ENCODE measurements at places on chromosomes 7 and 10.

DNA sequence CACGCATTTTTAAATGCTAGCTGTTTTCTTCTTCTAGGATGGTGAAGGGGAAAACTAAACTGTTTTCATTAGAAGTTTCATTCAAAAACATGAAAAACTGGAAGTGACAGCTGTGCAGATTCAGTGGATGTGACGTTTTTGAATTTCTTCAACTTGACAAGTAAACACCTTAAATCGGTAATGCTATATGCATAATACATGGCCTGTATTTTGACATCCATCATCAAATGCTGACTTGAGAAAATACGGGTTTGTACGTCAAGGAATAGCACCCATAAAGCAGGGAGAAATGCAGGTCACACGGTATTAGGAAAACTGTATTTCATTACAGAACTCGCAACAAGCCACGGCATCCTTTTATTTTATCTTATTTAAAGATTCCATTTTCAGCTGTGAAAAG, 720.5 kb downstream of the KCNMA1 start:
- no peak for DNase-seq

DNA sequence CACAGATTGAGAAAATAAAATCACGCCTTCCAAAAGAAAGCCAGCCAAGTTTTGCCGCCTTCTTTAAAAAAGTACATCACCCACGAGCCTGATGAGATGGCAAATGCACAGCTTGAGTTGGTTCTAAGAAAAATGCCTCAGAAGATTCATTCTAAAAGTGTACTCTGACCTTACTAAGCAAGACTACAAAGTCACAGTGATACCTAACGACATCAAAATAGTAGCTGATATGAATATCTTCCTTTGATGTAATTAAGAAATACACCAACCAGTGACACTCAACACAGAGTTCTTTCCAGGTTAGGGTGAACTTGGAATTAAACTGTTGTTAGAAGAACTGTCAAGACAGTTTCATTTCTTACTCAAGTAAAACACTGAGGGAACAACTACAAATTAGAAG, 78.0 kb upstream of the AMPH start:
- no peak for DNase-seq

- no peak for DNase-seq
Observed at GRCh38 chr7:8221567-8221966, 40.4 kb downstream of the ICA1 start.

GRCh38 chr7:136114966-136115762, 138.0 kb upstream of the MTPN start:
- DNase-seq, result peak; percentile 56

DNA sequence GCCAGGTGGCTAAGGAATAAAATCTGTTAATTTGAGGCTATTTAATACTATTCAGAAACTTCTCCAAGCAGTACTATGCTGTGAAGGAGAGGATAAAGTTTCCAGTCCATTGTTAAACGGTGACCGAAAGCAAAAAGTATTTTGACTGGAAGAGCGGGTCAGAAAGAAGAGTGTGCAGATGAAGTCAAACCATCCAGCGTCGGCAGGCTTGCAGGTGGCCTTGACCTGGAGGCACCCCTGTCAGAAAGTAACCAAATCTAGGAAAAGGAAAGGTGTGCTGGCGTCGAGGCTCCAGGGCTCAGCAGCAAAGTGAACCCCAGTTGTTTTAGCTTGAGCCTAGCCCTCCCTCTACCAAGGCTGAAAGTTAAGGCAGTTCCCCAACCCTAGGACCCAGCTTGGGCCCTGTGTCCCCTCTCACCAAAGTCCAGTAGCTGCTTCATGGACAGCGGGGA, 544 bp downstream of the PDK4 start:
- DNase-seq, result no peak

DNA sequence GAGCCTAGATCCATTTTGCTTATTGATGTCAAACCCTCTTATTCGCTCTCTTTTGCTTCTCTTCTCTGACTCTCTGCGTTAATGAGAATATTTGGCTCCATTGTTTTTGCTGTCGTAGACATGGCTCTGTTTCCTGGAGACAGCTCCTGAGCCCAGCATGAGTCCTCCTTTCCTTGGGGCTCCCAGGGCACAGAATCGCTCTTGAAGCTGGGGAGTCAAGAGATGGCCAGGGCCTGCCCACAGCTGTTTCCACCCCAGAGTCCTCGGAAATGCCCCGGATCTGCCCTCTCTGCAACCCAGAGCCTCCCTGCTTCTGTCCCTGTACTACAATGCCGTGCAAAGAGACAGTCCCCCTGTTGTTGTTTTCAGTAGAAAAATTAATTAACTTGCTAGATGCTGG, 566.7 kb upstream of the FOXK1 start:
- DNase-seq, result no peak

DNA sequence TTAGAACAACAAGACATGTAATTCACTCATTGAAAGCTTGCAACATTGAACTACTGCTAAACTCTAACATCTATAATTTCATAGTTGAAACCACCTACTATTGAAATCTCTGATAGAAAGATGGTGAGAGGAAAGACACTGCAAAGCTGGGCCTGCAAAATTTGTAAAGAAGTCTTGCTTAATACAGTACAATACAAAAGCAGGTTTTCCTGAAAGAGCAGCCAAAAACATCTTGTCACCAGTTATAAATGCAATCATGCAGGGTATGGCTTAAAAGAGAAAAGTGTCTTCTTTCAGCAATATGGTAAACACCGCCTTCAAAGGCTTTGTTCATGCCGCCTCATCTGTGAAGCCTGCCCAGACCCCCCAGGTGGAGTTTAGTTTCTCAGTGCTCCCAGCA, 109.2 kb downstream of the ANK3 start:
- DNase-seq, result no peak

DNA sequence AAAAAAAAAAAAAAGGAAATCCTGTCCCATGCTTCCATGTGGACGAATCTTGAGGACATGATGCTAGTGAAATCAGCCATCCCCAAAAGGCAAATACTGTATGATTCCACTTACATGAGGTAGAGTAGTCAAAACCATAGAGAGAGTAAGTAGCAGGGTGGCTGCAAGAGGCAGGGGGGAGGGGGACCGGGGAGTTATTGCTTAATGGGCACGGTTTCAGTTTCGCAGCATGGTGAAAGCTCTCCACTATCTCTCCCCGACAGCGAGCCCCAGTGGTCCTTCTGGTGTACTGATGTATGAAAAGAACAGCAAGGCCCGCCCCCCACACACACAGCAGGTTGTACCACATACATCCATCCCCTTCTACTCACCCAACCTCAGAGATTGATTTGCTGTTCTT, 32.8 kb downstream of the NOD1 start:
- DNase-seq, result peak; percentile 88

- no peak for DNase-seq
Observed at GRCh38 chr10:114195079-114195478, 15.9 kb downstream of the TDRD1 start.

- DNase-seq, result no peak
Observed at GRCh38 chr10:45000138-45000751, 478 bp upstream of the ZNF22 start.

DNA sequence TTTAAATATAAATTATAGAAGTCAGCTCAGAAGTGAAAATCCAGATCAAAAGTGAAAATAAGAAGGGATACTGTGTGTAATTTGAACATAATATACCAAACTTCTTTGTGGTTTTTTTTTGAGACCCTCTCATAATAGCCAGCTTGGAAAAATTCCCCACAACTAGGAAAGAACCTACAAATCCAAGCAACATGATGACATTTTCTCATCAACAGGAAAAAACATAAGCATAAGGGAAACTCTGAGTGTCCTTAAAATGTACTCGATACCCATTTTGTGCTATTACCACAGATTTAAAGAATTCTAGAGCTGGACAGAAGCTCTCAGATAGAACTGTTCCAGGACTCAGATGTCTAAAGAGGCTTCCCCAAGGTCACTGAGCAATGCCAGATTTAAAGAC, 214.8 kb upstream of the KLF14 start:
- no peak for DNase-seq

DNA sequence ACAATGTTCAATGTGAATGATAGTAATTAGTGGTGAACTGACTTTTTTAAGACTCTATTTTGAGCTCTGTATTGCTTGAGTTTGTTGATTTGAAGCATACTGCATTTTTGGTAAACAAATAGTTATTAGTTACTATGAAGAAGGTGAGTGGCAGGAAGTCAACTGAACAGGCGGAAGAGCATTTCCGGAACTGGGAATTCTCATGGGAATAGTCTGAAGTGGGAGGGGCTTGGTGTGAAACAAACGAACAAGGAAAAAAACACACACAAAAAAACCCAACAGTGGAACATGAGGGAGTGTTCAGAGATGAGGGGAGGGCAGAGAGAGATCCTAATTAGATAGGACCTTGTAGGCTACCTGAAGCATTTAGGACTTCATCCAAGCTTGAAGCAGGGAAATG, 43.9 kb upstream of the C1QL3 start:
- DNase-seq, result no peak

GRCh38 chr7:90629297-90629918, 33.3 kb downstream of the CDK14 start:
- DNase-seq, result peak; percentile 15

DNA sequence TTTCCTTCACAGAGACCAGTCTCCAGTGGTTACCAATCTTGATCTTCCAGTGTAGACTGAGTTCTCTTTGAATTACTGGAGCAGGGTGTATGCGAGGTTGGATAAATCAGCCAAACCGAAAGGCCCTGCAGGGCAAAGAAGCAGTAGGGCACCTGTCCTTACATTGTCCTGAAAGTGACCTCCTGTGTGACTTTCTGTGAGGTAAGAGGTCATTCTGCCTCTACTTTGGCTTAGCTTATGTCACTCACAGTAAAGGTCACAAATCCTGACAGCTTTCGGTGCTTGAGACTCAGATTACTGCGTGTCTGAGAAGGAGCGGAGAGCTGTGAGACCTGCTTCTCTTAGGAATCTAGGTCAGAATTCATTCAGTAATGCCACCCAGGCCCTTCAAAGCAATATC, 252.7 kb upstream of the ETV1 start:
- no peak for DNase-seq

DNA sequence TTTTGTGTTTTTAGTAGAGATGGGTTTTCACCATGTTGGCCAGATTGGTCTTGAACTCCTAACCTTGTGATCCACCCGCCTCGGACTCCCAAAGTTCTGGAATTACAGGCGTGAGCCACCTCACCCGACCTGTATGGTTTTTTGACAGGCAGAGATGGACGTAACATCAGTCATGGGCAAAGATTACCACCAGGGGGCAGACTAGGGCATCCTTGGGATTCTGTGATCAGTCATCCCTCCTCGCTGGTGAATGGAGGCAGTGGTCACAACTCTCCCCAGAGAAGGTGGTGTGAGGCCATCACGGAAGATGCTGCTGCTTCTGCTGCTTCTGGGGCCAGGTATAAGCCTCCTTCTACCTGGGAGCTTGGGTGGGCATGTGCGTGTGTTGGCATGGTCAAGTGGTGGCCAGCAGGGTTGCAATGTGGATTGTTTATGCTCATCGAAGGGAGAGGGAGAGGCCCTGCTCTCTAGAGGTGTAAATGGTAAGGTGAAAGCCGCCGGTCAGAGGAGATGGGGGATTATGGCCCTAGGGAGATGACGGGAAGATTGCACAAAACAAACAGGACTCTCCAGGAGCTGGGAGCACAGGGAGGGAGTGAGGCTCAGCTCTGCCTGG, 122.7 kb upstream of the PRSS1 start:
- peak; percentile 80 for DNase-seq

GRCh38 chr7:117587931-117588330, 108.1 kb downstream of the CFTR start:
- DNase-seq, result no peak

DNA sequence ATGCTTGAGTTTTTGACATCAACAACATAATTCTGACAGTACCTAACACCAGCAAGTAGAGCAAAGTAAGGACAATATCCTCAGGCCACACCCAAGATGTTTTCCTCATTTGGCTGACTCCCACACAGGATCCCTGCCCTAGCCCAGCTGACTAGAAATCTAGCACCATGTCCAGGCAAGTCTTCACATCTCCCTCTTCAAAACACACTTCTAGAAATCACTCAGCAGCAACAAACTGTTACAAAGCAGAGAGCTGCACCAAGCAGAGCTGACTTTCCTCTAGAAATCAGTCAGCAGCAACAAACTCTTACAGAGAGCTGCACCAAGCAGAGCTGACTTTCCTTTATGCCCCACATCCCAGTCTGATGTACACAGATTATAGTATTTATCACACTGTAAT, 7.7 kb downstream of the TMEM168 start:
- DNase-seq, result no peak

DNA sequence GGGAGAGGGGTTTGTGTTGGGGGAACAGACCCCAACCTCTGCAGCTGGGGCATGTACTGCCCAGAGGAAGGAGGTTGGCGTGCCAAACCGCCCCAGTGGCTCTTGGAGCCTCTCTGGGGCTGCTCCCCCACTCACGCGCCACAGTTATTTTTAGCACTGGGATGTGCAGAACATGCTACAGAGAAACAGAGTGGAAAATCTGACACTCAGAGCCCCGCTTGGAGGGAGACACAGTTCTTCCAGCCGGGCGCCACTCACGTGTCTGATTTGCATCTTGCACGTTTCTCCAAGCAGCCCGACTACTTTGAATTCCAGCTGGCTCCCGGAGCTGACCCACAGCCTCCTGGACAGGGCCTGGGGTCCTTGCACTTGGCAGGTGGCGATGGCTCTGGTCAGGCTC, 182.0 kb downstream of the RPS24 start:
- no peak for DNase-seq

DNA sequence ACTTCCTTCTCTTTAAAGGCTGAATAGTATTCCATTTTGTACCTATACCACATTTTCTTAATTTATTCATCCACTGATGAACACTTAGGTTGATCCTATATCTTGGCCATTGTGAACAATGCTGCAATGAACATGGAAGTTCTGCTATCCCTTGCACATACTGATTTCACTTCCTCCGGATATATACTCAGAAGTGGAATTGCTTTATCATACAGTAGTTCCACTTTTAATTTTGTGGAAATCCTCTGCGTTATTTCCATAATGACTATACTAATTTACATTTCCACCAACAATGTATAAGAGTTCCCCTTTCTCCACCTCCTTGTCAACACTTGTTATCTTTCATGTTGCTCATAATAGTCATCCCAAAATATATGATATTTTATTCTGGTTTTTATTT, 312.6 kb downstream of the PLXDC2 start:
- DNase-seq, result no peak

DNA sequence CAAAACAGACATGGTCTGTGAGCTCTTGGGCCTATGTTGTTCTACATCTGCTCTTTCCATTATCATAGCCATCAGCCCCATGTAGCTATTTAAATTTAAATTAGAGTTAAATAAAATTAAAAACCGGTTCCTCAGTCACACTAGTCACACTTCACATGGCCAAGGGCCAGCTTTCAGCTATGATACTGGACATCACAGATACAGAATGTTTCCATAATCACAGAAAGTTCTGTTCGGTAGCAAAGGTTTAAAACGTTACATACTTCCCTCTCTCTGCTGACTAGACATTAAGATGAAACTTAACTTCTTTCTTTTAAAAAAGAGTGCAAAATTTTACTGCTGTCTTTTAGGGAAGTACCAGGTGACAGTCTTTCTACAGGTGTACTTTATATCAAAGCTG, 43.0 kb downstream of the SRPK2 start:
- no peak for DNase-seq

- no peak for DNase-seq
Observed at GRCh38 chr7:130908345-130909160, 174.5 kb upstream of the KLF14 start.

- DNase-seq, result no peak
Observed at GRCh38 chr10:21161647-21162046, 264.5 kb upstream of the NEBL start.
